Thymus (tissue), 14 donors: ENCODE measurements at places on chromosomes 6 and 20. TPM values are rescaled to one million over a fixed set of nuclear protein-coding genes. Genes with fewer than 3 reads are reported as not detected.

DNA sequence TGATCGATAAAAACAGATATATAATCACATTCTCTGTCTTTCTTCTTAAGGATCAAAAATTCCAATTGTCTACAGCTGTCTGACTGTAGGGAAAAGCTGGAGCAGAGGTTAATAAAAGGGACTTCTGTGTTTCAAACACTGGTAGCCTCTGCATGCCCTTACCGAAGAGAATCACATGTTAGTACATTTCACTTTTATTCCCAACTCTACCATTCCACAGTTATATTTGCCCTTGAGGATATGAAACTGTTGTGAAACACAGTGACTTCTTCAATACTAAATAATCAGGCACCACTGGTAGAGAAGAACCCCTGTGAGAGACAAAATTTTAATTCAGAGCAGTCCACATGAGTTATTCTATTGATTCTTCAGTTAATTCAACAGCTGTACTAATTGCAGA is 1187.3 kb upstream of the CITED2 start:
- no peak for DNase-seq

DNA sequence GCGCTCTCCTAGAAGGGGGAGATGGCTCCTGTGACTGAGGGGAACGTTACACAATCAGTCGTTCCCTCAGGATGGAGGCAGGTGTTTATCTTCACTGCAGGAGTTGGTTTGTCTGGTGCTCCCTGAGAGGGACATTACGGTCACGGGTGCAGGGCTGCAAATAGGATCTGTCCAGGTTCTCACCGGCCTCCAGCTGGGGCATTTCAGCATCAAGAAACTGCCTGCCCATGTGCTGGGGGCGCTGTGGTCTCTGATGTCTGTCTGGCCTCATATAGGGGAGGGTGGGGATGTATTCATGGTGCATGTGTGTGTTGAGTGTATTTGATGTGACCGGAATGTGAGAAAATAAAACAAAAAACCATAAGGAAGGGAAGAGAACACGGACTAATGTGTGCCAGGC is 77.1 kb downstream of the TBC1D7 start:
- no peak for DNase-seq

The HLA-DQB1 gene
- 336 TPM for total RNA-seq

DNA sequence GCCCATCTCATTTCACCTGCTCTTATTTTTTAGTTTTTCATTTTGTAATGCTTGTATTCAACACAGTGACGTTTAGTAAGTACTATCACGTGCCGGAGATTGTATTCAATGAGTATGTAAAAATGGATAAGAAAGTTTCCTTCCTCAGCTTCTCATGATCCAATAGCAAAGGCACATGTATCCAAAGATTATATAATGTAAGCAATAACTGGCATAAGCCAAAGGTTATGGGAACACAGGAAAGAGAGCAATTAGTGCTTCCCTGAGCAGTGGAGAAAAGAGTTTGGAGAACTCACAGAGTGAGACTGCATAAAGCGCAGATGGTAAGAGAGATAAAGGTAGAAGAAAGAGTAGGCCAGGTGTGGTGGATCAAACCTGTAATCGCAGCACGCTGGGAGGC is 21.8 kb upstream of the LTV1 start:
- no peak for DNase-seq

The TREM1 gene
- total RNA-seq, result 1.0 TPM
